Fibroblast of the conjunctiva (primary cell): ENCODE measurements at places on chromosomes 5 and 9.
A peak's percentile ranks its signal among the peaks of the same experiment; 100 is the strongest.

GRCh38 chr9:130847306-130848217 lies 12.5 kb downstream of the ABL1 start:
- DNase-seq: peak; percentile 99

DNA sequence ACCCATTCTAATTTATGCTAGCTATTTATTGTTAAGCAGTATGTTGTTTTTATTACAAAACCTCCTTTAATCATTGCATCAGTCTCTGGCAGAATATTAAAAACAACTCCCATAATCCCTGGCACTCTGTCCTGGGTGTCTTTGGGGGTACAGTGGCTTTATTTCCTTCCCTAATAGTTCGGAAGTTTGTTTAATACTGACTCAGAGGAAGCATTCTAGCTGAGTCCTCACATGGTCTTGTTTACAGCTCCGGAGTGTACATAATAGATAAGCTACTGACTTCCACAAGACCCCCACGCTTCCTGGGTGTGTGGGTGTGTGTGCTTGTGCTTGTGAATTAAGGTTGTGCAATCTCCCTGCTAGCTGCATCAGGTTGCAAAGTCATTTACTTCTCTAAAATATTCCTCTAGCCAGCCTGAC lies 149.8 kb upstream of the CDKN2B start:
- DNase-seq: peak; percentile 83

DNA sequence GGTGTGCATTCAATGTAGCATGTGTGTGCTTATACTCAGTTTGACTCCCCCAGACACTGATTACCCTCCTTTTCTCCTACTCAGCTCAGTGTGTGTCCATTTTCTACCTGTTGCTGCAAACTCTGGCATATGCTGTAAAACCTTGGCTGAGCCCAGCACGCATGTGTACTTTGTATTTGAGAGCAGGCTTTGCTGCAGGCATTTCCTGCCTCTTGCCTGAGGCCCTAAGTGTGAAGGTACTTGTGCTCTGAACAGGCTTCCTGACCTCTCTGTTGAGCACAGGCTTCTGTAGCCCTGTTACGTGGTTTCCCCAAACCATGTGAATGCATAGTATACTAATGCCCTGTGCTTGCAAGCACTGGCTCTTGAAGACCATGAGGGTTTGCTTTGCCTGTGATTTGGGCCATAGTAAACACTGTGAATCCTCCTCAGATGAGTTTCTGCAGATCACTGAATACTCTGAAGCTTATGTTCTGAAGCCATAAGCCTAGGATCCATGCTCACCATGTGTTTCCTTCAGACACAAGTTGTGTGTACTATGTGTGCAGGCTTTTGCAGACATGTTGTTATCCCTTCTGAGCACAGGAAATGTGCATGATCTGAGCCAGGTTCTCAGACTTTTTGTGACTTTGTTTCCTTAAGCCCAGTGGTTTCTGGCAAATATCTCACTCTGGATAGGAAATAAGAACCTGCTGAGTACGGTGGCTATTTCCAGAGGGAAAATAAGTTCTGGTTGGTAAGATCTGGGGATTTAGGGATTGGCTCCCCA lies 124.9 kb upstream of the RUSC2 start:
- no peak for DNase-seq

DNA sequence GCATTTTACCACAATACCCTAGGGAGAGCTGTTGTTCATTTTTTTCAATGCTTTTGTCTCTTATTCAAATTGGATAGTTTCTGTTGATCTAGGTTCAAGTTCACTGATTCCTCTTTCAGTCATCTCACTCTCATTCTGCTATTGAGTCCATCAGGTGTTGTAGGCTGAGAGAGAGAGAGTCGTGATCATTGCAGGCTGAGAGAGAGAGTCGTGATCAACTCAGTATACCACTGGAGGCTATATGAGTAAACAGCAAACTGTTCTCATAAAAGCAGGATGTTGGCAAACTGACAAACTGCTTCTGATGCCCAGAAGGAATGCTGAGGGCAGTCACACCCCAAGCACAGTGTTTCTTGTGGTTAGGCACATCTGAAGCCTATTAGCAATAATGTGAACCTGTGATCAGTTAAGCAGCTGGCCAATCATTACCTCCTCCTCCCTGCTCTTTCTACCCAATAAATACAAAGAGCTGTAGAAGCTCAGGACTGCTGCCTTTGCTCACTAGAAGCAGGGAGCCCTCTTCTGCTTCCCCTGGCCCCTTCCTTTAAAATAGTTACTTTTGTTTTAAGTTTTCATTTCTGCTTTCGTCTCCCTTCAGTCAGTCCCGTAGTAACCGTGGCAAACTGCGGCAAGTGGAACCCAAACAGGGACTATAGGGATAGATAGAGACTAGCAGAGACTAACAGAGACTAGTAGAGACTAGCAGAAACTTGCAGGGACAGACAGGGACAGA lies 476.1 kb upstream of the ACO1 start:
- DNase-seq: no peak

DNA sequence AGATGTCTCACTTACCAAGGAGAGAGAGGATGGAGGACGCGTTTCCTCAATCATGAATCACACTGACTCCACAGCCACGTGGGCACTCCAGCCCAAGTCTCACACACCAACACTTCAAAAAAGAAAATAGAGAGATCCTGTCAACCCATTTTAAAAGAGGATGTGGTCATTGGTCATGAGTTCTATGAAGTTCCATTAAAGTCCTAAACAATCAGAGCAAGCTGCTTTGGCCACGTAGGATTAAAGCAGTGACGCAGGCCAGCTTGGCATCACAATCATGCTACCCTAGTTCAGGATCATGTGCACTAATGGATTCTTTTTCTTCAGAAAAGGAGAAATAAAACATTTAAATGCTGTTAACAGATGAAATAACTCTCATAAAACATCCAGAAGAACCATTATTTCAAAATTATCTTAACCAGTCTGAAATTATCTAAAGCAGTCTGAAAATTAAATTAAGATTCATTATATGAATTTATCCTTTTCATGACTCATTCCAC lies 108.1 kb downstream of the SEMA5A start:
- DNase-seq: no peak

DNA sequence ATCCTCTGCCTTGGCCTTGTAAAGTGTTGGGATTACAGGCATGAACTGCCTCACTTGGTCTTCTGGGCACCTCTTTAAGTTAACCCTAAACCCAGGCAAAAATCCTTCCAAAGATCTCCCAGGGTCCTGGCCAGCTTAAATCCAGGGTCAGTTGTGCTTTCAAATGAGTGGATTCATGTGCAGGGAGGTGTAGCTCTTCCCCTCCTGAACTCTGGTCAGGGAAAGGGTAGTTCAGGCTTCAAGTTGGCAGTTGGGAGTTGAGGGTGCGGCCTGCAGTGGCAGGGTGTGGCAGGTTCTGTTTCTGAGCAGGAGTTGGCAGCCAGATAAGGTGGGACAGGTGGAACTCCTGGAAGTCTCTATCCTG lies 3.6 kb downstream of the HNRNPAB start:
- DNase-seq: no peak

- no peak for DNase-seq
These were observed 50.7 kb downstream of the MSX2 start for GRCh38 chr5:174775081-174775480.

DNA sequence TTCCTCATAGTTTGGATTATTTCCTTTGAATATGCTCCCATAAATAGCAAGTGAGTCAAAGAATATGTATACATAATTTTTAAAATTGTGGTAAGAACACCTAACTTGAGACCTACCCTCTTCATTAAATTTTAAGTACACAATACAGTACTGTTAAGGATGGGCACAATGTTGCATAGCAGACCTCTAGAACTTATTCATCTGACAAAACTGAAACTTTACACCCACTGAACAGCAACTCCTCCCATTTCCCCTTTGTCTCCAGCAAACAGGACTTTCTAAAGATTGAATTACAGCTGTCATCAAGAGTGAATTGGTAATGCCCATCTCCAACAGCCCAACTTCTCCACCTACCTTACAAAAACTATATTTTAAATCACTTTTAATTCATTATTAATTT lies 388.9 kb downstream of the HTR1A start:
- no peak for DNase-seq

GRCh38 chr9:119810645-119811429 lies 441.6 kb upstream of the BRINP1 start:
- no peak for DNase-seq

- DNase-seq: peak; percentile 75
These were observed 99.0 kb downstream of the MUSK start for GRCh38 chr9:110767559-110768063.

- no peak for DNase-seq
These were observed 3.2 kb upstream of the MIGA2 start for GRCh38 chr9:129033216-129033615.

GRCh38 chr5:59553992-59554391 lies 339.5 kb downstream of the PDE4D start:
- DNase-seq: no peak

DNA sequence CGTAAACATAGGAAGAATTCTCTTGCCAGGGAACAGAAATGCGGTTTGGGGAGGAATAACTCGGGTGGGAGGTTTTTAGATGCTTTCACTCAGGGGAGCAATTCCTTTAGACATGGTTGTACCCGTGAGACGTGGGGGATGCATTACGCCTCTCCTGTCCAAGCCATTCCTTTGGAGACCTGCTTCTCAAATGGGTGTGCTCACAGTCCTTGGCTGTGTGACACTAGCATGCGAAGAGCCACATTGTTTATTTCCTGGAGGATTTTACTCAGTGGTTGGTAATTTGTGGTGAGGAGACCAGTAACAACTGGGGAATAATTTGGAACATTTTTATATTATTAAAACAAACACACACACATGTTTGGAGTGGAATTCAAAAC lies 18.5 kb downstream of the COL15A1 start:
- DNase-seq: no peak

GRCh38 chr5:115708819-115709477 lies 83.1 kb upstream of the TMED7 start:
- DNase-seq: no peak

DNA sequence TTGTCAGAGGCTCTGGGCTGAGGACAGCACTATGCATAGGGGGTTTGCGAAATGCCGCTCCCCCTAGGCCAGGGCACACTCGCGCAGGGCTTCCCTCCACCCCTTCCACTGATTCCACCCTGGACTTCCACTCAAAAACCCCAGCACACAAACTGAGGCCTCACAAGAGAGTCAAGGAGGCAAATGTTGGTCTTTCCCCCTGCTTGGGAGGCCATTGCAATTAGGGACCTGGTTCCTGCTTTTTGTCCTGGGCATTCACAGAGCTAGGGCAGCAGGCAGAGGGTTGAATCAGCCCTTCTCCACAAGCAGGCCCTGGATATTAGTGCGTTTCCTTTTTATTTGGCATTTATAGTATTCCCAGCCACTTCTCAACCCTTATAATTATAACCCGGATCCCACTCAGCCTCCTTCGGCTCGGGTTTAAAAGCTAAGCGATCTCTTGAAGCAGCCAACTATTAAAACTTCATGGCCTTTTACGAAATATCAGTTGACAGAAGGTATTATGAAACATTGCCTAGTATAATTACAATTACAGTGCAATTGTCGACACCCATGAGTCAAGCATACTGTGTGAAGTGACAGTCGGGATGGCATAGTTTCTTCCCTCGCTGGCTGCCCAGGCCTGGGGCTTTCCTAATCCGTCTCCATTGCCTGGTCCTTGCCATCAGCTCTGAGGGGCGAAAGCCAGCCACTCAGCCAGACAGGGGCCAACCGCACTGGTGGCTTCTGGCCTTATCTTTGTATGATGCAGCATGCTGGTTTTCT lies 285.5 kb upstream of the MAP3K1 start:
- DNase-seq: no peak
